ENCODE measurements at places on chromosomes 5 and 9. TPM values are rescaled to one million over a fixed set of nuclear protein-coding genes. Genes with fewer than 3 reads are reported as not detected.

The OR13F1 gene
- total RNA-seq = not detected

The UBLCP1 gene
- total RNA-seq = 31.0 TPM

The ECSCR gene
- 2.7 TPM for total RNA-seq

GRCh38 chr9:123816817-123817472, 113.0 kb downstream of the DENND1A start:
- H3K4me1 ChIP-seq = peaks cover 21% of the 10 kb centered on the region
- no peak for DNase-seq
- no peaks in the 10 kb centered on the region for H3K27me3 ChIP-seq
- H3K36me3 ChIP-seq = no peaks in the 10 kb centered on the region

The WDR38 gene
- not detected for total RNA-seq

DNA sequence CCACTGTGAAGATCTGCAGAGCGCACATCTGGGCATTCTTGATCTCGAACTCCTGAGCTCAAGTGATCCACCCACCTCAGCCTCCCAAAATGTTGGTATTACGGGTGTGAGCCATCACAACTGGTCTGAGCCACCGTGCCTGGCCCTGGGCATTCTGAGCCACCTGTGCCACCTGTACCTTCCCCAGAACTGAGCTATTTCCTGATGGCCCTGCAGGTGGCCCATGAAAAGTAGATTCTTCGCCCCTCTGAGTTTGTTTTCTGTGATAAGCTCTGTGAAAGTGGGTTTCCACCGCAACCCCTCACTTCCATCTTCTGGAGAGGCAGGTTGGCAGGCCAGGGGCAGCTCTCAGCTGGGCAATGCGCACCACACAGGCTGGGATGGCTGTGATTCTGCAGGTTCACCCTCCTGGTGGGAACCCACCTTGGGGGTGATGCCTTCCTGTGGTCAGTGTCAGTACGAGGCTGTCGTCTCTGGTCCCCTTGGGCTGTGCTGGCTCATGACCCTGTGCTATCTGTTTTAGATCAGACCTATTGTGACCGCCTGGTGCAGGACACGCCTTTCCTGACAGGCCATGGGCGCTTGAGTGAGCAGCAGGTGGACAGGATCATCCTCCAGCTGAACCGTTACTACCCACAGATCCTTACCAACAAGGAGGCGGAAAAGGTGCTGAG, 11.3 kb downstream of the CARD19 start:
- peaks cover 5% of the 10 kb centered on the region for H3K36me3 ChIP-seq
- no peak overlapping the region for H3K4me3 ChIP-seq
- H3K27me3 ChIP-seq = no peaks in the 10 kb centered on the region
- H3K27ac ChIP-seq = no peak overlapping the region
- no peak for DNase-seq
- H3K4me1 ChIP-seq = peaks cover 7% of the 10 kb centered on the region

The UBE2QL1 gene
- 0.46 TPM for total RNA-seq

DNA sequence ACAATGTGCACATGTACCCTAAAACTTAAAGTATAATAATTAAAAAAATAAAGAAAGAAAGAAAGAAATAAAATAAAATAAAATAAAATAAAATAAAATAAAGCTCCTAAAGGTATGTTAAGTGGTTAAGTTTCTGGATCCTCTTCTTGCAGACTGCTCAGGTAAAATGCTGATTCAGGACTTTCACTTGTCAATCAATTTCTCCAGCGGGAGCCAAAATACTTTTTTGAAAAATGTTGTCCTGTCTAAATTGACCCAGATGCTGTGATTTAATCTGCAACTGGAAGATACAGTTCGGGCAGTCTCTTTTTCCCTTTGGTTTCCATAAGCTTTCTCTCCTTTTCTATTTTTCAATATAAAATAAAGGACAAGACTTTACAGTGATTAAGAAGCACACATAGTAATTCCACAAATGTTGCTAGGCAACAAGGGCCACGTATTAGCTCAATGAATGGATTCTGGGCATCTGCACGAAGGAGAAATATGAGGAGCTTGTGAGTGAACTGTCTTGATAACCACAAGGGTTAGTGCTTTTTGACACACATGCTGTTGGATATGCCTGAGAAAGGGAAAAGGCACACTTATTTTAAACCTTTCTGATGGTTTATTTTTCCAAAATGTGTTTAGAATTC, 38.6 kb downstream of the HTR4 start:
- H3K4me1 ChIP-seq = no peaks in the 10 kb centered on the region
- no peak overlapping the region for H3K27ac ChIP-seq
- H3K4me3 ChIP-seq = no peak overlapping the region
- no peaks in the 10 kb centered on the region for H3K27me3 ChIP-seq
- no peak for DNase-seq

GRCh38 chr9:127700594-127701255, 6.1 kb upstream of the CFAP157 start:
- H3K27ac ChIP-seq = no peak overlapping the region
- DNase-seq = no peak
- no peaks in the 10 kb centered on the region for H3K36me3 ChIP-seq
- H3K27me3 ChIP-seq = peaks cover 4% of the 10 kb centered on the region

GRCh38 chr5:146345240-146345577, 6.6 kb downstream of the POU4F3 start:
- H3K4me3 ChIP-seq = peak overlapping the region; percentile 72
- H3K27me3 ChIP-seq = peaks cover 100% of the 10 kb centered on the region
- no peak overlapping the region for H3K27ac ChIP-seq

DNA sequence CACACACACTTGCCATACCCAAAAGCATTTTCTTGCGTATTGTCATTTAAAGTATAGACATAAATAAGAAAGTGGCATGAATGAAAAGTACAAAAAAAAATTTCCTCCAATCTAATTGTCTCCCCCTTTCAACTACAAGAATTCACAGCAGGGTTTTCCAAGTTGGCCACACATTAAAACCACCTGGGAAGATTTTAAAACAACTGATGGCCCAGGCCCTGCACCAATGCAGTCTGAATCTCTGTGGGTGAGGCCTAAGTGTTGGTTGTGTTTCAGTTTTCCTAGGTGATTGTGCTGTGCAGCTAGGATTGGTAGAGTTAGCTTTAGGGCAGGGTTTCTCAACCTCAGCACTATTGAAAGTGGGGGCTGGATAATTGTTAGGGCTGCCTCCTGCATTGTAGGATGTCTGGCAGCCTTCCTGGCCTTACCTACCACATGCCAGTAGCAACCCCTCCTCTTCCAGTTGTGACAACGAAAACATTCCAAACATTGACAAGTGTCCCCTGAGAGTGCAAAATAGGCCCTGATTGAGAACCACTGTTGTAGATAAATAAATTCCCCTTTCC, 337.1 kb downstream of the KIAA0825 start:
- DNase-seq = no peak
- peaks cover 27% of the 10 kb centered on the region for H3K4me1 ChIP-seq
- no peak overlapping the region for H3K4me3 ChIP-seq
- H3K27me3 ChIP-seq = no peaks in the 10 kb centered on the region
- H3K36me3 ChIP-seq = peaks cover 3% of the 10 kb centered on the region
- peak overlapping the region; percentile 22 for H3K27ac ChIP-seq

DNA sequence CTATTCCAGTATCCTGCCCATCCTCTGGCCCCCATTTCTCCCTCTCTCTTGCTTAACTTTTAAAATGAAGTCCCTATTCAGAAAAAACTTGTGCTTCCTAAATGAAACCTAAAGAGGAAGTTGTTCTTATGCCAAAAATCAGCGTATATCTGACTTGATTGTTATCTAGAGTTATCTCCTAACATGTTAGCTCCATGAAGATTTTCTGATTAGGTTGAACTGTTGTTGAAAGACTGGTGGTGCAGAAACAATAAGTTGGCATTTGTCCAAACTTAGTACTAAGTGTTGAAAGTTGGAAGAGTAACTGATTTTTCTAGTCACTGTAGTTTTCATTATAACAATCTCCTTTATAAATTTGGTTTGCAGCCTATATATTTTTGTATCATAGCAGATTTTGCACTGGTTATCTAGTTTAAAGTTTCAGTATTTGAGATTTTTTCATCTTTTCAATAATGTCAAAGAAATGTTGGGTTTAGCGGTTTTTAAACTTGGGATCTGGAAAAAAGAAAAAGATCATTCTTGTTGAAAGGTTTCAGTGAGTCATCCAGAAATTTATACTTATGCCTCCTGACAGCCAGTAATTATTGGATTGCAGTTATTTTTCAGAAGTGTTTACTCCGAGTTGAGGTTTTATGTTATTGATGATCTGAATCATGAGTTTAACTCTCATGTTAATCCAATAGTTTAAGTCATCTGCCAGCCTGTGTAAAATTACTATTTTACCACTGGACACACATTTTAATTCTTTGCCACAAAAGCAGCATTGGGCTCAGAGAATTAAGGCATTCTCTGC, 60.6 kb downstream of the PAM start:
- no peak for DNase-seq
- peaks cover 8% of the 10 kb centered on the region for H3K4me1 ChIP-seq
- no peaks in the 10 kb centered on the region for H3K27me3 ChIP-seq
- no peaks in the 10 kb centered on the region for H3K36me3 ChIP-seq
- H3K27ac ChIP-seq = no peak overlapping the region

DNA sequence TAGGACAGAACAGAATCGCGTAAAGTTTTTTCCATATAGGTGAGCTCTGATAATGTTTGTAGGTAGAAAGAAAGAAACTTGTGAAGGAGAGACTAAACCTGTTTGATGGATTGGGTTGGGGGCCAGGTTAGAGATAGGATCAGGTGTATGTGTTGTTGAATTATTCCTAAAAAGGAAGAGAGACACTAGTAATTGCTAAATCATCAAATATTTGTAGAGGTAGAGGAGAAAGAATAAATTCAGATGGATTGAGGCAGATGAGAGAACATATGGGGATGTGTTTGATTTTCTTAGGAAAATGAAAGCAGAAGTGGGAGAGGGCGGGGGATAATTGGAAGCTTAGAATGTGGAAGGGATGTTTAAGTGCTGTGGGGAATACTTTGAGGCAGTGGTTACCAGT, 7.7 kb downstream of the ZCCHC7 start:
- H3K27ac ChIP-seq = no peak overlapping the region
- H3K4me3 ChIP-seq = no peak overlapping the region
- no peak for DNase-seq
- H3K36me3 ChIP-seq = peaks cover 16% of the 10 kb centered on the region

The PCDHB4 gene
- 2.3 TPM for total RNA-seq

The LECT2 gene
- not detected for total RNA-seq

- no peak for DNase-seq
- H3K4me1 ChIP-seq = peaks cover 9% of the 10 kb centered on the region
- no peak overlapping the region for H3K4me3 ChIP-seq
- no peak overlapping the region for H3K27ac ChIP-seq
- H3K36me3 ChIP-seq = peaks cover 7% of the 10 kb centered on the region
- no peaks in the 10 kb centered on the region for H3K27me3 ChIP-seq
Observed at GRCh38 chr5:44318883-44319282, 70.3 kb downstream of the FGF10 start.

DNA sequence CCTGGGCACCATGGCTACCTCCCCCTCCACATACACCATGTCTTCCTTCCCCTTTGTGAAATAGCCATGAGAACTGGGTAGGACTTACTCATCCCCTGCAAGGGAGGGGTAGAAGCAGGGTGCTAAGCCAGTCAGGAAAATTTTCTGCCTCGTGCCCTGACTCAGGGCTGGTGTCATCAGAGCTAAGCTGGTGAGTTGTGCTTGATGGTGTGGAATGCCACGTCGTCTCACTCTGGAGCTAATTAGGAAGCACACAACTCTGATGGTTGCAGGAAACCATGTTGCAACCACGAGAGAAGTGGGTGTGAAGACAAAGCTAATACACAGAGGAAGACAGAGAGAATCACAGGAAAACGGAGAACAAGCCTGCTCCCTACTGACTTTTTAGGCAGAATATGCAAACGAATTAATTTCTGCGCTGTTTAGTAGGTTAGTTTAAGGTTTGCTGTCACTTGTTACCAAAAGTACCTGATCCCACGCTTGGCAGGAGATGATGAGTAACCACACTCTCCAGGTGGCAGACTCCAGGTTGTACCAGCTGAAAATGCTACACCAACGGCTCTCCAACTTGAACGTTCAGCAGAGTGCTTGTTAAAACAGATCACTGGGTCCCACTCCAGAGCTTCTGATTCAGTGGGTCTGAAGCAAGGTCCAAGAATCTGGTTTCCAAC, 54.5 kb downstream of the STK10 start:
- no peak overlapping the region for H3K27ac ChIP-seq
- no peak for DNase-seq
- no peak overlapping the region for H3K4me3 ChIP-seq
- H3K27me3 ChIP-seq = no peaks in the 10 kb centered on the region
- H3K4me1 ChIP-seq = no peaks in the 10 kb centered on the region

GRCh38 chr5:76153271-76153670, 70.1 kb downstream of the SV2C start:
- no peak for DNase-seq
- no peak overlapping the region for H3K27ac ChIP-seq
- no peak overlapping the region for H3K4me3 ChIP-seq
- peaks cover 4% of the 10 kb centered on the region for H3K27me3 ChIP-seq
- H3K36me3 ChIP-seq = no peaks in the 10 kb centered on the region

- no peak overlapping the region for H3K27ac ChIP-seq
- H3K36me3 ChIP-seq = no peaks in the 10 kb centered on the region
- no peak overlapping the region for H3K4me3 ChIP-seq
- H3K27me3 ChIP-seq = no peaks in the 10 kb centered on the region
Observed at GRCh38 chr9:7320139-7320538, 479.4 kb downstream of the DMAC1 start.

- no peaks in the 10 kb centered on the region for H3K27me3 ChIP-seq
- H3K27ac ChIP-seq = no peak overlapping the region
- DNase-seq = no peak
- H3K36me3 ChIP-seq = no peaks in the 10 kb centered on the region
- H3K4me3 ChIP-seq = no peak overlapping the region
- no peaks in the 10 kb centered on the region for H3K4me1 ChIP-seq
Observed at GRCh38 chr5:61704289-61704688, 372.2 kb downstream of the ZSWIM6 start.

DNA sequence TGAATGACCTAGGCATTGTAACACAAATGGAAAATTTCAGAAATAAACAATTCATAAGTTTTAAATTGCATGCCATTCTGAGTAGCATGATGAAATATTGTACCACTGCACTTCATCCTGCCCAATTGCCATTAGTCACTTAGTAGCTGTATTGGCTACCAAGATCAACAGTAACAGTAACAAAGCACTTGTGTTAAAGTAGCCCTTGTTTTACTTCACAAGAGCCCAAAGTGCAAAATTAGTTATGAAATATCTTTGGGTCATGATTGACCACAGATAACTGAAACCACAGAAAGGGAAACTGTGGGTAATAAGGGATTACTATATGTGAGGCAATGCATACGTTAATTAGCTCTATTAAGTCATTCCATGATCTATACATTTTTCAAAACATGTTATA, 33.3 kb upstream of the RORB start:
- no peak overlapping the region for H3K4me3 ChIP-seq
- H3K36me3 ChIP-seq = no peaks in the 10 kb centered on the region
- DNase-seq = no peak
- H3K4me1 ChIP-seq = no peaks in the 10 kb centered on the region
- no peak overlapping the region for H3K27ac ChIP-seq

The ZFP37 gene
- total RNA-seq = 5.2 TPM

GRCh38 chr5:171023508-171023907, 161.7 kb downstream of the RANBP17 start:
- no peak overlapping the region for H3K4me3 ChIP-seq
- DNase-seq = no peak
- peaks cover 23% of the 10 kb centered on the region for H3K36me3 ChIP-seq
- H3K27me3 ChIP-seq = no peaks in the 10 kb centered on the region
- no peak overlapping the region for H3K27ac ChIP-seq

The DPH7 gene
- 40.3 TPM for total RNA-seq

The PCDH1 gene
- 105 TPM for total RNA-seq

GRCh38 chr5:156456857-156457256, 129.9 kb downstream of the SGCD start:
- no peak overlapping the region for H3K27ac ChIP-seq
- H3K4me3 ChIP-seq = no peak overlapping the region
- no peak for DNase-seq
- peaks cover 14% of the 10 kb centered on the region for H3K4me1 ChIP-seq
- H3K36me3 ChIP-seq = no peaks in the 10 kb centered on the region

- H3K36me3 ChIP-seq = peaks cover 41% of the 10 kb centered on the region
- no peak for DNase-seq
- peaks cover 19% of the 10 kb centered on the region for H3K4me1 ChIP-seq
Observed at GRCh38 chr5:78552729-78553342, 95.7 kb downstream of the LHFPL2 start.

The LCNL1 gene
- 0.34 TPM for total RNA-seq

The INSYN2B gene
- not detected for total RNA-seq
